Urinary bladder (tissue), 4 donors: ENCODE measurements at places on chromosomes 2 and 18. TPM values are rescaled to one million over a fixed set of nuclear protein-coding genes. Genes with fewer than 3 reads are reported as not detected.

The ELAC1 gene
- 6.9 TPM for polyA plus RNA-seq

The ZNF804A gene
- 0.35 TPM for polyA plus RNA-seq

DNA sequence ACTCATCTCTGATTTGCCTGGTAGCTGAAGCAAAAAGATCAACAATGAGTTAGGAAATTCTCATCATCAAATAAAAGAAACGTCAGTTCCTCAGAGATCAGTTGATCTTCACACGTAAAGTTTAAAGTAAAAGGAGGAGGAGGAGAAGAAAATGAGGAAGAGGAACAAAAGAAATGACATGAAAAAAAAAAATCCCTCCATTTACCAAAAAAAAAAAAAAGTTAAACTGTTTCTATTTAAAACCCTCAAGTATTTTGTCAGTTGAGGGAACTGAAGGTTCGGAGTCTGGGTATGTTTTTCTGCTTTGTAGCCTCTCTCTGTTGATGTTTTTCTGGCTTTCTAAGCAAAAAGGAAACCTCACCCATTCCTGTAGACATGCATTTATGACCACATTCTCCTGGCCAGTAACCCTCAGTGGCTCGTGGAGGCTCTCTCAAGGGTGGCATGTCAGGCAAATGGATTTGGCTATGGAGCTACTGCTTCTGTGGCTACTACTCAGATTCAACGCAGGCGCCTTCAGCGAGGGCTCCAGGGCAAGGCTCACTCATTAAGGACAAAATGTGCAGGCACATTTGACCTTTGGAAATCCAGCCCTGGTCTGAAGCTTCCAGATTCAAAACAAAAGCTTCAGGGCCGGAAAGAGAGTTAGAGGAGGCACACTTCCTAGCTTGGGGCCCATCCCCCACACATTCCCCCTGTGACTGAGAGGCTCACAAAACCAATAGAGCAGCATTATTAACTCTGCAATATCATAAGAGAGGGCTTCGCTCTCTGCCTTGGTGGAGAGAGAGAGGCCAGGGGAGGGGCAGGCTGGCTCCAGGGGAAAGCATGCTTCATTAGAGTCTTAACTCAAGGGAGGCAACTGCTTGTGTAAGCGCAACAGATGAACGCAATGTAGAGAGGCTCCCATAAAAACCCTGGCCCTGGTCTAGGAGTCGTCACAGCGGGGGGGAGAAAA is 22.3 kb downstream of the KLF7 start:
- no peak for DNase-seq

GRCh38 chr18:9722691-9723090 is 14.6 kb downstream of the RAB31 start:
- DNase-seq = no peak

DNA sequence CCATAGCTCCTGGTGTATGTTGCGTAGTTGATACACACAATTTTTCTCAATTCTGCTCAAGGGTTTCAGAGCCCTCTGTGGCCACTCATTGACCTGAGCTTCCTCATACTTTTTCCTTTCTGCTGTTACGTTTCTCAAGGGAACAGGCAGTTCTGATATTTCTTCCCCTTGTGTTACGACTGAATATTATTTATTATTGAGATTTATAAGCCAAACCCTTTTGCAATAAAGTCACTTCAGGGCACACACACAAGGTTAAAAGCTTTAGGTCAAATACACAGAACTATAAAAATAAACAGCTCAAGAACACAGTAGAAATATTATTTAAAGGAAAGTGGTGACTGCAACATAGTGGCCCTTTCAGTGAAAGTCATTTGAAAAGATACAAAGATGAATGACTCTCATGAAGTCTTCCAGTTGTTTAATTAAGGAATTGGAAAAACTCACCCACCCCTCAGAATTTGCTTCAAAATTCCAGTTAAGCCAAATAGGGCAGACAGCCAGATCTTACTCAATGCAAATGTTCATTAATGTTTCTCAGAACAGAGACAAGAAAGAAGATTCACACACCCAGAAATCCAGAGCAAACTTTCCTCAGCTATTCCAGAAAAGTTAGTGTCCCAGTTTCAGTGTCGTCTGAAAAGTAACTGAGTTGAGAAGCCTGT is 179.7 kb downstream of the TRIB2 start:
- no peak for DNase-seq

DNA sequence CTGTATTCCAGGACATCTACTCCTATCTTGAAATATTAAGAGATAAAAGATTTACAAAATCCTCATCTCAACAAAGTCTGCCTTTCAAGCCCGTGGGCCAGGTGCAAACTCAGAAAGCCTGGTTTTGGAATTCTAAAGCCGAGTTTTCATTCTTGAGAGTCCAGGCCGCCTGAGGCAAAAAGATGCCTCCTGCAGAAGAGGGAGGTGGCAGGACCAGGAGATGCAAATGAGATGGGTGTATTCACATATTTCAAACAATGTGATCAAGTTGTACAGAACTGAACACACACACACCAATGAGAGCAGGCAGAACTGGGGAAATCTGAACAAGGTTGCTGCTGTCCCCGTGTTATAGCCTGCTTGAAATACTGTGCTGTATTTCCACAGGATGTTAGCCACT is 7.7 kb upstream of the HS6ST1 start:
- DNase-seq = no peak
